GM19239 (cell line): ENCODE measurements at places on chromosomes 1 and 21.

DNA sequence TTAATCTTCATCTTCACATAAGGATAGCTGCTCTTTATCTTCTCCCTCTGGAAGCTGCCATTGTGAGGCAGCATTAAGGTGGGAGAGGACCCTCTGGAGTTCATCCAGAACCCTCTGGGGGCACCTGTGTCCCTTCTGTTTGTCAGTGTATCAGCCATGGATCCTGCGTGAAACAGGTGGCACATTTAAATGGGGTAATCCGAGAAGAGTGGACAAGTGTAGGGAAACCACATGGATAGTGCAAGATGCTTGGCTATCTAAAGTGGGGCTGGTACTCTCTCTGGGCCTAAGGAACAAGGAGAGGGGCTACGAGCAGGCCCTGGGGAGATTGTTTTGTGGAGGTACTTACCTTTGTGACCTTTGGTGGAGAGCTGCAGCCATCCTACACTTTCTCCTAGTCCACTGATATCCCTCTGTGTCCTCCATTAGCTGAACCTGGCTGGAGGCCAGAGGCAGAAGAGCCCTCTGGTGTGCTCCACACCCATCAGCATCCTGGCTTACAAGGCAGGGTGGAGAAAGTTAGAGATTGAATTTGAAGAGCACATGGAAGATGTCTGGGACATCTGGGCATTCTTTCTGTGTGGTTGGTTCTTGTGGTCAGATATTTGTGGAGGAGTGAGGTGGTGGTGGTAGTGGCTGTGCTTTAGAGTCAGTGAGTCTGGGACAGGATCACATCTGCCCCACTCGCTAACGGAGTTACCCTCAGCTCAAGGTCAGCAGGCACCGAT is 117.7 kb downstream of the FGGY start:
- DNase-seq: no peak

GRCh38 chr1:88401313-88401712 is 282.8 kb upstream of the PKN2 start:
- DNase-seq: peak; percentile 9

DNA sequence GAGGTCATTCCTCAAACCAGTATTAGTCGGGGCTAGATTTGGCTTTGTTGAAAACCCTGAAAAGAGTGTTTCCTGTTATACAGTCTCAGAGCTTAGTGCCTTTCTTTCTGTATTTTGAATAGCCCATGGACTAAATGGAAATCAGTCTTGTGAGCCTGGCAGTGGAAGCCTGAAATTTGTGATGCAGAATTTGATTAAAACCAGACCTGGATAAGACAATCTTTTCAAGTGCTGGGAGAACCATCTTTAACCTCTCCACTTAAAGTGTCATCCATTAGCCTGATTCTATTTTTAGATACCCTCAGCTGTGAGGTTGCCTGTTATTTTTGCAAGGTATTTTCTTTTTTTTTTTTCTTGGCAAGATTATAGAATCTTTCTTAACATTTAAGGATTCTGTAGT is 19.5 kb downstream of the ACTN2 start:
- no peak for DNase-seq

DNA sequence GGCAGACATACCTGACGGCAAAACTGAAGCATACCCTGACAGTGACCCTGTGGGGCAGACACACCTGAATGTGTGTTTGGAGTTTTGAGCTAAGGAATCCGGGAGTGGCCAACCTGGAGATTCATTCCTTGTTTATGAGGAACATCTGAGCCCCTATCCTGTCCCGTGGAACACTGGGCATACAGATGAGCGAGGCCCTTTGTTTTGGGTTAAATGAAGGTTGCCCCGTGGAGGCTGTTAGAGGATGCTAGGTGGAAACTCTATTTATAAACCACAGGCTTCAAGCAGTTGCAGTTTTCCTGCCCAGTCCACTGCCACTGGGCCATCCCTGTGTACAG is 18.1 kb downstream of the GALNT2 start:
- no peak for DNase-seq

DNA sequence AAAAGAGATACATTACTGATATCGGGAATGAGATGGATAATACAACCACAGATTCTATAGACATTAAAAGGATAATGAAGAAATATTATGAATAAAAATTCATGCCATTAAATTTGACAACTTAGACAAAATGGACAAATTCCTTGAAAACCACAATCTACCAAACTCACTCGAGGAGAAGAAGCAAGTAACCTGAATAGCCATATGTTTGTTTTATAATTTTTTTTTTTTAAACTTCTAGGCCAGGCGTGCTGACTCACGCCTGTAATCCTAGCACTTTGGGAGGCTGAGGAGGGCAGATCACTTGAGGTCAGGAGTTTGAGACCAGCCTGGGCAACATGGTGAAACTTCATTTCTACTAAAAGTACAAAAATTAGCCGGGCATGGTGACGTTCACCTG is 327.9 kb downstream of the VAV3 start:
- DNase-seq: no peak

DNA sequence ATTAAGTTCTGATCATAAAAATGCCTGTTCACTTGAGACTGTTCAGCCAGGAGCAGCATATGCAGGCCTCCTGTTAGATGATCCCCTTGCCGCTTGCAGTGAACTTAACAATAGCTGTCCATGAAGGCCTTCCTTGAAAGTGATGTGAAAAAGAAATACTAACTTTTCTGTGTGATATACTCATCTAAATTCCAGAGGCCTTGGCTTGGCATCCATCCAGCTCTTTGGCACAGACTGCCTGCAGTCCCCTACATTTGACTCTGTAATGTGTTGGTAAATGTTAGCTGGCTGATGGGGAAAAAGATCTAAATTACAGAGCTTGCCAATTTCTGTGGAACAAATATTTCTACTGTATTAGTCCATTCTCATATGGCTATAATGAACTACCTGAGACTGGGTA is 73.7 kb downstream of the KCNK2 start:
- DNase-seq: no peak

DNA sequence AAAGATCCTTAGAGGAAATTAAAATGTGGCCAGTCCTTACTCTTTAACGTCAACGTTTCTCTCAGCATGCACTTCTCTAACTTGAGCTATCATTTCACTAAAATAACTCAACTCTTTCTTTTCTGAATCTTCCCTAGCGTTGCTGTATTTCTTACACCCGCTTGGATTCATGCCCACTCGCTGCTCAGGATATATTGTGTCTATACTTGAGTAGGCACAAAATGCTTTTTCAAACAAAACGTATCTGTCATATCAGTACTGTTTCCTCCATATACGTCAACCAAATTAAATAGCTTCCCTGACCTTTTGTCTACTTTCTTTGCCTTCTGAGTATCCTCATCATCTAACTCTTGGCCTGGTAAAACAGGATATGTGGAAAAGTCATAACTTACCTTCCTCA is 549.7 kb downstream of the SMYD3 start:
- DNase-seq: no peak

DNA sequence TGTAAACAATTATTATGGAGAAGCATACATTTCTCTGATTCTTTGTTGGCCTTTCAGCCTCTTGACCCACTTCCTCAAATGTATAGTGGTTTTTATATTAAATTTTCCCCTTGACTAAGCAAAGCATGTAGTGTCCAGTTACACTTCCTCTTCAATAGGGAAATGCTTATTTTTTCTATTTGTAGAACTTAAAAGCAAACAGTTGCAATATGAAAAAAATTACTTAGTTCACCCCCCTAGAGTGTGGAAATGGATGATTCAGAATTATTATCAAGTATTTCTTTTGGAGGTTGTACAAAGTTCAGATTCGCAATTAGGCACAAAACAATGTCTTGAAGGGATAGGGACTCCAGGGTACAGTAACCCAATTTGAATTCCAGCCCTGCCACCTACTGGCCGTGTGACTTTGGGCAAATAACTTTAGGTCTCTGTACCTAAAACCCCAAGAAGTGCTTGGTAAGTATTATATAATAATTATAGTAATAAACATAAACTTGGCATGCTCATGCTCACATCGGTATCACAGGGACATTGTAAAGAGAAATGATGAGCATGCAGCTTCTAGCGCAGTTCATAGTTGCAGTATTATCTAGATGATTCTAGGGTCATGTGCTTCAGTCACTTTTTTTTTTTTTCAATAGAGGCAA is 28.6 kb upstream of the IFNGR2 start:
- no peak for DNase-seq

- DNase-seq: peak; percentile 59
Measured at GRCh38 chr1:175757381-175758015, 14.1 kb upstream of the TNR start.

- DNase-seq: no peak
Measured at GRCh38 chr1:37058424-37058988, 24.2 kb upstream of the GRIK3 start.

DNA sequence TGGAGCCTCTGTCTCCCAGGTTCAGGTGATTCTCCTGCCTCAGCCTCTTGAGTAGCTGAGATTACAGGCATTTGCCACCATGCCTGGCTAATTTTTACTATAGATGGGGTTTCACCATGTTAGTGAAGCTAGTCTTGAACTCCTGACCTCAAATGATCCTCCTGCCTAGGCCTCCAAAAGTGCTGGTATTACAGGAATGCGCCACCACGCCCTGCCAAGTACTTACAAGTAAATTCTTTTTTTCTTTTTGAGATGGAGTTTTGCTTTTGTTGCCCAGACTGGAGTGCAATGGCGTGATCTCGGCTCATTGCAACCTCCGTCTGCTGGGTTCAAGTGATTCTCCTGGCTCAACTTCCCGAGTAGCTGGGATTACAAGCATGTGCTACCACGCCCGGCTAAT is 42.5 kb downstream of the RPRD2 start:
- no peak for DNase-seq

- no peak for DNase-seq
Measured at GRCh38 chr1:23371987-23372880, 2.6 kb upstream of the ZNF436 start.

GRCh38 chr1:54248966-54249365 is 49.0 kb downstream of the MRPL37 start:
- DNase-seq: no peak

DNA sequence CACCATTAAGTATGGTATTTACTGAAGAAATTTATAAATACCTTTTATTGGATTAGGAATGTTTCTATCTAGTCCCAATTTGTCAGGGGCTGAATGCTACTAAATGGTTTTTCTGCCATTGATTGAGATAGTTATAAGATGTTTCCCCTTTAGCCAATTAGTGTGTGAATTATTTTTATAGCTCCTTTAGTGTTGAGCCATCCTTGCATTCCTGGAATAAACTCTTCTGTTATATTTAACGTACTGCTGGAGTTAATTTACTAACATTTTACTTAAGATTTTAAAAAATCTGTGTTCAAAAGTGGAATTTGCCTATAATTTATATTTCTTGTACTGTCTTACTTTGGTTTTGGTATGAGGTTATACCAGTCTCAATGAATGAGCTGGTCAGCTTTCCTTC is 25.4 kb upstream of the LRRC3 start:
- DNase-seq: no peak

- no peak for DNase-seq
Measured at GRCh38 chr1:10848109-10848684, 51.8 kb upstream of the CASZ1 start.

GRCh38 chr1:28976248-28976647 is 61.9 kb downstream of the EPB41 start:
- DNase-seq: no peak

GRCh38 chr21:29130270-29130969 is at the start of gene MAP3K7CL:
Gene MAP3K7CL (plus strand): TSS chr21:29130644. CDS start chr21:29133345, 2,701 bp downstream.
- DNase-seq: no peak

DNA sequence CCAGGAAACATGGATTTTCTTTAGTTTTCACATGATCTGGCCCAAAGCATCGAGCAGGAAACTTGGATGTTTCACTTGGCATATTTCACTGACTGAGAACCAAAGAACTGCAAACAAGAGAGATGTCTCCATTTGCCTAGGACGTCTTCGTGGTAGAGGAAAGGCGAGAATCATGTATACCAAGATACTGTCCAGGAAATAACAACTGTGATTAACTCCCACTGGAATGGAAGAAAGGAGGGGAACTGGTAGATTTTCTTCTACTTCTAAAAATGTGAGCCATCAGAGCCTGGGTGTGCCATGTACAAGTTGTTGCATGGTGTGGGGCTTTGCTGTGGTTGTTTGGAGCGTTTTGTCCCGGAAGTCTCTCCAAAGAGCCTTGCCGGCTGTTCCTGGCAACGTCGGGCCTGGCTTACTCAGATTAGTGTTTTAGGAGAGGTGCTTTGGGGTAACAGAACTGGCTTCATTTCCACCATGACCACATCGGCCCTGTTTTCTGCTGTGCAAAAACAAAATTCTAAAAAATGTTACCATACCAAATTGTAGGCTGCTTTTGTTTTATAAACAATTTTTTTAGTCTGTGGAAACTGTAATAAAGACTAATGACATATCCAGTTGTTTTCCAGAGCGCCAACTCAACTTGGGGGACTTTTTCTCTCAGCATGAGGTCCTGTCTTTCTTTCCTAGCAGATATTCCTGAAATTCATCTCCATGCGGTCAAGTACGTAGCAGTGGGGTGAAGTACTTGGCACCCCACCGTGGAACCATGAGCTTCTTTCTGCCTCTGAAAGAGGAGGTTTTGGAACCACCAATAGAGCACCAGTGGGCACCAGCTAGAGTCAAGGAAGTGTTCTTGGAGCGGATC is 118.3 kb downstream of the TM2D1 start:
- DNase-seq: no peak

- DNase-seq: no peak
Measured at GRCh38 chr1:112761714-112762480, 46.8 kb upstream of the PPM1J start.

GRCh38 chr21:42746593-42747275 is 93.3 kb downstream of the PDE9A start:
- no peak for DNase-seq

DNA sequence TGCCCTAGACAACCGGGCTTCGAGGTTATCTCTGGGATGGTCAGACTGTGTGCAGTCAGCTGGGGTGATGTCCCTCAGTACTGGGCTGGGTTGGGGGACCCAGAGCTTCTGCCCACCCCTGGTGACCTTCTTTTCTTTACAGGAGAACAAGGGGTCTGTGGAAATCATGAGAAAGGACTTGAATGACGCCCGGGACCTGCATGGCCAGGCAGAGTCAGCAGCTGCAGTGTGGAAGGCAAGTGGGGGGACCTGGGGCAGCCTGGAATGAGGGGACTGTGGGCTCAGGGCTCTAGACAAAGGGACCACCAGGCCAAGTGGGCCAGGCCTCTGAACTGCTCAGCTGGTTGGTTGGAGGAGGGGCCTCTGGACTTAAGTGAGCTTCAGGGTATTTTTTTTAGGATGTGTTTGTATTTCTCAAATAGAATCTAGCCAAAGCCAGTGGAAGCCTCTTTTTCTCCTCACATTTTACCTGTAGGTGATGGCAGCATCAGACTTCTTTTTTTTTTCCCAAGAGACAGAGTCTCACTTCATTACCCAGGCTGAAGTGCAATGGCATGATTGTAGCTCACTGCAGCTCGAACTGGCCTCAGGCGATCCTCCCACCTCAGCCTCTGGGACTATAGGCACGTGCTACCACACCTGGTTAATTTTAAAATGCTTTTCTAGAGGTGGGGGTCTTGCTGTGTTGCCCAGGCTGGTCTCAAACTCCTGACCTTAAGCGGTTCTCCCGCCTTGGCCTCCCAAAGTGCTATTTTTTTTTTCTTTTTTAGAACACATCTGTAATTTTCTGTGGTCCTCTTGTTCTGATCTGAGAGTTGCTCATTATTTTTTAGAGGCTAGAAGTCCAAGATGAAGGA is 1.9 kb downstream of the RNF187 start:
- DNase-seq: no peak

GRCh38 chr1:221712776-221713431 is 29.0 kb downstream of the DUSP10 start:
- peak; percentile 21 for DNase-seq

GRCh38 chr1:174818014-174818616 is 181.6 kb upstream of the CACYBP start:
- DNase-seq: no peak
